AML-193 (cell line): ENCODE measurements at places on chromosomes 4 and X.

DNA sequence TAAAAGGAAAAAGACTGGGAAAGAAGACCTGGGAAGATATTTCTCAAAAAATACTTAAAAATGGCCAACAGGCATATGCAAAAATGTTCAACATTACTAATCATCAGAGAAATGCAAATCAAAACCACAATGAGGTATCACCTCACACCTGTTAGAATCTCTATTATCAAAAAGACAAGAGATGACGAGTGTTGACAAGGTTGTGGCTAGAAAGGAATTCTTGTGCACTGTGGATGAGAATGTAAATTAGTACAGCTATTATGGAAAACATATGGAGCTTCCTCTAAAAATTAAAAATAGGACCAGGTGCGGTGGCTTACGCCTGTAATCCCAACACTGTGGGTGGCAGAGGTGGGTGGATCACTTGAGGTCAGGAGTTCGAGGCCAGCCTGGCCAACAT lies 50.0 kb downstream of the C4orf46 start:
- DNase-seq: no peak

DNA sequence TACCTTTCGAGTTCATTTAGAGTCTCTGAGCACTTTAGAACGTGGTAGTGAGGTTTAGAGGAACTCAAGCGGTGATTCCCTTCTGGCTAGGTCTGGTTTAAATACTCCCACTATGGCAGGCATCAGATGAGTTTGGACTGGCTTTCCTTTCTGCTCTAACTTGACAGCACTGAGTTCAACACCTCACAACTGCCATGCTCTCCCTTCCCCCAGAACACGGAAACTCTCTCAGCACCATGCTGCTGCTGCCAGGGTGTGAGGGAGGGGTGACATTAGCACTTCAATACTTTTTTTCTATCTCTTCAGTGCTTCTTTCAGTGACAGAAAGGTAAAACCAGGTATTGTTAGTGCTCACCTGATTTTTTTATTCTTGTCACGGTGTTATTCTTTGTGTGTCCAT lies 234.5 kb upstream of the AGTR2 start:
- no peak for DNase-seq

- DNase-seq: no peak
Observed at GRCh38 chr4:168432419-168433146, 47.7 kb downstream of the DDX60L start.

- DNase-seq: no peak
Observed at GRCh38 chrX:106007815-106008214, 30.7 kb downstream of the SERPINA7 start.

GRCh38 chrX:72314881-72315280 lies 9.2 kb upstream of the CITED1 start:
- no peak for DNase-seq

DNA sequence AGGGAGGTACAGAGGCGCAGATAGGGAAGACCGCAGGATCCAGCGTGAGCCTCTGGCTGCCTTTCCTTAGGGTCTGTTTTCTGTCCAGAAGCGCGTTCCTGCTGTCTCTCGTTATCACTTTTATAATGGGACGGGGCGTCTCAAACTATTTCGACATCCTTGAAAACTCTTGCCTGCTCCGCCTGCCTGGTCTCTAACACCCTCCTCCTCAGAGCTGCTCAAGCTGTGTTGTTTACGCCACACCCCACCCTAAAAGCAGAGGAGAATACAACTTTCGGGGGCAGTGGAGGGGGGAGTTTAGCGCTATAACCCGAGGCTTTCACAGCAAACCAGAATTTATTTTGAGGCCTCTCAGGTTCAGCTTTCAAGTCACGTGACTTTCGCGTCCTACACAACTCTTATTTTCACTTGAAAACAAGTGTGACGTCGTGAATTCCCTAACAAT lies 646 bp upstream of the FAM3A start:
- DNase-seq: no peak

DNA sequence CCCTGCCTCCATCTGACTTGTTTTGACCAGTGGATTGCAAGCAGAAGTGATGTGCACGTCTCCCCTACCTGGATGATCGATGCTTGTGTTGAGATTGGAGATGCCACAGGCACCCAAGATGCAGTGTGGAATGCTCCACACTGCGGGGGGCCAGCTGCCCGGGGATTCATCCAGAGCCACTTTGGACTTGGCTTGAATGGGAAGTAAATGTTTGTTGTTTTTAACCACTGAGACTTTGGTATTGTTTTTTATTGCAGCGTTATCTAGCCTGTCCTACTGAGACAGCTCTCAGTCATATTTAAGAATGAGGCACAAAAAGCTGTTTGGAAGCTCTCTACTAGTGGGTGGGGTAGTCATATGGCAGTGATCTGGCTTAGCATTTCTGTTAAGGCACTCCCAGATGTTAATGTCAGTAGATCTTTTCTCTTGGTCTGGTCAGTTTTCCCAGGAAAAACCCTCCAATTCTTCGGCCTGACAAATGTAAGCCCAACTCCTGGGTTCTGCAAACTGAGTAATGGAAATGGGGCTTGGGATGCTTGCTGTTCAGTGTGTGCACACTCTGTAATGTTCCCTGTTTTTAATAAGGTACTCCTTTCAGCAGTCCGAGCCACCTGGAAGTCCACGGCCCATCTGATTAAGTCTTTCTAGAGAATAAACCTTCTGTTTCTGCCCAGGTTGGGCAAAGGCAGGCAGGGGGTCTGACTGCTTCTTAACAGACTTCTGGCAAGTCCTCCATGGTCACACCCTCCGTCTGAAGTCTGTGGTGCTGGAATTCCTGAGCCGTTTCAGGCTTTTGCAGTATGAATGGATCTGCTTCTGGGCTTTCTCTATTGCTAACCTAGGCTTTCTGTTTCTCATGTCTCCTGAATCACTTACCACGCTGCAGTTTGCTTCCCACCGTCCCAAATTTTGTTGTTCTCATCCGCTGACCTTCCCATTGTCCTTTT lies 74.8 kb downstream of the WWC2 start:
- no peak for DNase-seq

DNA sequence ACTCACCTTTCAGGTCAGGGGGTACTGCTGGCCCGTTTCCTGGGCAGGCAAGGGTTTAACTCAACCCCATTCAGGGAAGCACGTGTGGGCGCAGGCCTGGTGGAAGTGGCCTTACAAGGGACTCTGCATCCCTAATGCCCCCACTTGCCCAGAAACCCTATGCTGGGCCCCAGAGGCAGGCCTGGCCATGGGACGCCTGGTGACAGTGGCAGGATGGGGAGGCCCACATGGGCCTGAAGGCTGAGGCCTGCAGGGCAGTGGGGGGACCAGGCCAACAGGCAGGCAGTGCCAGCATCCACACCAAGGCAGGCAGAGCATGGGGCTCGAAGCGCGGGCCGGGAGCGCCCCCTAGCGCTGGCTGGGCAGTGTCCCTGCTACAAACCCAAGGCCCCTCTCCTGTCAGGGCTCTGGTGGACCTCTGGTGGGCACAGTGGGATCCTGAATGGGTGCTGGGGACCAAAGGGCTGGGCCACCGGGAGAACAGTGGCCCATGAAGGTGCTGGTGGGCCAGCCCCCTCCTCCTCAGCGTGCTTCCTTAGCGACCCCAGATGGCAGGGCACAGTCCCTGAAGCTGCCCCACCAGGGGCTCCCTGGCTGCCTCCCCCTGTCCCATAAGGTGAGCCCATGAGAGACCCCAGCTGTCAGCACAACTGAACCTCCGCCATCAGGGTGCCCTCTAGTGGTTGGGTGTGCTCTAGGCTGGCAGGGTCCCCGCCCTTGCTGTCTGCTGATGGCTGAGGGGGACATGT lies 16.8 kb downstream of the FGFR3 start:
- peak; percentile 28 for DNase-seq

- DNase-seq: no peak
Observed at GRCh38 chr4:73851293-73851692, 1.8 kb upstream of the PF4V1 start.
